Activated effector memory CD4-positive, alpha-beta T cell treated with Interleukin-2 at 50 U/mL for 16 hours (primary cell): ENCODE measurements at places on chromosomes 2 and 18.

GRCh38 chr2:222842491-222843174, 18.2 kb upstream of the ACSL3 start:
- DNase-seq, result no peak

DNA sequence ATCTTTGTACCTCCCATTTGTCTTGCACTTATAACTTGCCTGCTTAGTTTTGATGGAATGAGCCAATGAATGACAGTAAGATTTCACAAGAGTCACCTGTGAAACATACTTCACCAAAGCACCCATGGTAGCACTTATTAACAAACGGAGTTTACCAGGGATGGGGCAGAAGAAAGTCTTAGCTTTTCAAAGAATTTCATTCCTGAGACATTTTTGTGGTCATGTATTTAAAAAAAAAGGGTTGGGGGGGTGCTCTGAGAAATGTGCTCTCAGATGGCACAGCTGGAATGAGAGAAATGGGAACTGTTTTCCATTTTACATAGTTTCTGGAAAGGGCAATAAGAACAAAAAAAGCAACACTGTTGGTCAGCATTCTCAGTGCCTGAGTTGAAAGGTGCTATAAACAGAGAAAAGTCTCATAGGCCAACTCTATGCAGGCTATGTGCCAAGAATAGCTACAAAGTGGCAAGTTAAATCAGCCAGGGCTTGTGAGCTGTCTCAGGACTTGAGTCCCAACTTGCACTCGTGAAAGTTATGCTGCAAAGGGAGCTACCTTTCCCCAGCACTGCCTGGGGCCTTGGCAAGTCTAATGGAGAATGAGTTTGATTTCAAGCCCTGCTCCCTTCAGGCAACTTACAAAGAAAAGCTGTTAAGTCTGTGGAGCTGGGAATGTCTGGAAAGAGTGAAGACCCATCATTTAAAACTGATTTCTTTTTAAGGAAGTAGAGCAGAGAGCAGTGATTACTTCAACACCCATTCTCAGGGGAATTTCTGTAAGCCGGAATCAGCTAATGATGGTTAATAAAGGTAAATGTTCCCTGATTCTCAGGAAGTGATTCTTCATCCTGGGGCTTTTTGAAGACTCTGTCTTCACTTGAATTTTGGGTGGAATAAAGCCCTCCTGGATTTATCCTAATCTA, 170.6 kb downstream of the SLC8A1 start:
- no peak for DNase-seq

DNA sequence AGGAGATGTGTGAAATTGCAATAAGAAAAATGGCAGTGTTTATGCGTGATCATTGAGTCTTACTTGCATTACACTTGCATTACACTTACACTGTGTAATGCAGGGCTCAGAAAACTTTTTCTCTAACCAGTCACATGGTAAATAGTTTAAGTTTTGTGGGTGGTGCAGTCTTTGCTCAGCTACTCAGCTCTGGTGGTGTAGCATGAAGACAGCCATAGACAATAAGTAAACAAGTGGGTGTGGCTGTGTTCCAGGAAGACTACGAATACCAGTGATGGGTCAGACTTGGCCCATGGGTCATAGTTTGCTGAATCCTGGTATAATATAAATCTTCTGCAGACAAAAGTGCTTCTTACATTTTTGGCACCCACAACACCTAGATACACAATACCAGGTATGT, 115.6 kb upstream of the CYP1B1 start:
- DNase-seq, result no peak

DNA sequence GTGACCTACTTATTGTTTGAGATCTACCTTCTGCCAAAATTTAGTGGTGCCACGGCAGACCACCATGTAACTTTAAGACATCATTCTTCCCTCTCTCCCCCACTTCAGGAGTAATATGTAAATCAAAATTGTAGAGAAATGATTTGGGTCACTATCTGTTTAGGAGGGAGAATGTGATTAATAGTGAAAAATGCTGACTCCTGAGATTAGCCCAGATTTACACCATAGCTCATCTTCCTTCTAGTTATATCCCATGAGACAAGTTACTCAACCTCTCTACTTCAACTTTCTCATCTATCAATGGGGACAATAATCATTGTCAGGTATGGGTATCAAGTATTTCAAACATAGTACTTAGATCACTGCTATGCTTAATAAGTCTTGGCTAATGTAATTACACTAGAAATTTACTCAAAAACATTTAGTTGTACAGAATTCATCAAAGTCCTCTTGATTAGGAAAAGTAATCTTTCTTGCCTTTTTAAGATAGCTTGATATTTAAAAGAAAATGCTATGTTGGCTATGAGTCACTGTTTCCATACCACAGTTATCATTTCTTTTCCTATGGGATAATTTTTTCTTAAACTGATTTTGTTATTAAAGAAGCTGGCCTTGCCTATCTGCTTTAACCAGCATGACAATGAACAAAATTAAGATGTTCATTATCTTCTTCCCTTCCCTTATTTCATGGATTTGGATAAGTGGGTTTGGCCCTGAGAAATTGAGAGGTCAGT, 1038.9 kb upstream of the ZEB2 start:
- DNase-seq, result no peak

- DNase-seq, result no peak
Observed at GRCh38 chr18:59820663-59821062, 79.1 kb upstream of the PMAIP1 start.

- DNase-seq, result no peak
Observed at GRCh38 chr18:67510831-67511230, 5.7 kb downstream of the DSEL start.

- DNase-seq, result no peak
Observed at GRCh38 chr2:127407091-127407490, 11.1 kb upstream of the PROC start.

DNA sequence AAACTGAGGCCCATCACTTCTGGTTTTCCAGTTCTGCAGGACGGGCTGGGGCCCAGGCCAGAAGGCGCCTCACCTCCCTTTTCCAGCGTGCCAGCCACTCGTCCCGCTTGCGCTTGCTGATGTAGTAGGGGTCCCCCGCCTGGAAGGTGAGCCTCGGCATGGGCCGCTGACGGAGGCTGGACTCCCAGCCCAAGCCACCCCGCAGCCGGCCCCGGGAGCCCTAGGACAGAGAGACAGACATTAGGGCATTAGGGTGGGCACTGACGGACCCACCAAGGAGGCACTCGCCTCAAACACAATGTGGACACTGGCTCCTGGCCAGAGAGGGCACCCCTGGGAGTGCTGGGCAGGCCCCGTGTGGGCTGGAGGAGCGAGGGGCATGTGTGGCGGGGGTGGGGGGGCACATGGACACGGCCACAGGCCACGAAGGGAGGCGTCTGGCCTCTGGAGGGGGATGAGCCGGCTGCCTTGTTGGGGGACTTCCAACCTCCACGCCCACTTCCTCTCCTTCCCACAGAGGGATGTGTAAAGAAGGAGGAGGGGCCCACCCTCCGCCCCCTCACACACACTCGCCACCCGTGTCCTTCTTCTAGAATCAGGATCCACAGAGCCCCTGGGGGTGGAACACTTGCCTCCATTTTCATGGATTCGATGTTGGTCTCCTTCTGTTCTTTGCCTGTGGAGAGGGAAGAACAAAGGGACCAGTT, 66.7 kb downstream of the DNMT3A start:
- no peak for DNase-seq

GRCh38 chr2:36544638-36545338, 53.2 kb downstream of the FEZ2 start:
- no peak for DNase-seq

DNA sequence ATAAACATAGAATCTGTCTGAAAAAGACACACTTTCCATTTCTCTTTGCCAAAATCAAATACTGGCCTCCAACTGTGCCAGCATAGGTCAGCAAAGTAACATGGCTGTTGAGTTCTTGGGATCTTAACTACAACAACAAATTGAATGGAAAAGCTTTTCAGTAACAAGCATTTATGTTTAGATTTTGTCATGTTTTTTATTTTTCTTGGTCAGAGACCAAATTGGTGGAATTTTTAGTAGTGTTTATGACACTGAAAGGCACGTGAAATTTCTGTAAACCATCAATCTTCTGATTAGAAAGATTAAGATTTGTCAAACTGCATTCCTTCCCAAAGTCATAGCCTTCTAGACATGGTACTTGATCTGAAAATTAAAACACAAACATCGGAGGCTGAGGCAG, 77.6 kb downstream of the PDE1A start:
- no peak for DNase-seq

GRCh38 chr2:64211276-64211921, 67.2 kb upstream of the PELI1 start:
- DNase-seq, result no peak

DNA sequence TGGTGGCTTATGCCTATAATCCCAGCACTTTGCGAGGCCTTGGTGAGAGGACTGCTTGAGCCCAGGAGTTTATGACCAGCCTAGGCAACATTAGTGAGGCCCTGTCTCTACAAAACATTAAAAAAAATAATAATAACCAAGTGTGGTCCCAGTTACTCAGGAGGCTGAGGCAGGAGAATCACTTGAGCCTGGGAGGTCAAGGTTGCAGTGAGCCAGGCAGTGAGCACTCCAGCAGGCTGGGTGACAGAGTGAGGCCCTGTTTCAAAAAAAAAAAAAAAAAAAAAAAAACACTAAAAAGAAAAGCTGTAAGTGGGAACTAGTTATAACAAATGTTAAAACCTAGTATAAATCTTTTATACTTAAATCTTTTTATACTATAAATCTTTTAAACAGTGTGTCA, 146.2 kb upstream of the ITGA4 start:
- no peak for DNase-seq

DNA sequence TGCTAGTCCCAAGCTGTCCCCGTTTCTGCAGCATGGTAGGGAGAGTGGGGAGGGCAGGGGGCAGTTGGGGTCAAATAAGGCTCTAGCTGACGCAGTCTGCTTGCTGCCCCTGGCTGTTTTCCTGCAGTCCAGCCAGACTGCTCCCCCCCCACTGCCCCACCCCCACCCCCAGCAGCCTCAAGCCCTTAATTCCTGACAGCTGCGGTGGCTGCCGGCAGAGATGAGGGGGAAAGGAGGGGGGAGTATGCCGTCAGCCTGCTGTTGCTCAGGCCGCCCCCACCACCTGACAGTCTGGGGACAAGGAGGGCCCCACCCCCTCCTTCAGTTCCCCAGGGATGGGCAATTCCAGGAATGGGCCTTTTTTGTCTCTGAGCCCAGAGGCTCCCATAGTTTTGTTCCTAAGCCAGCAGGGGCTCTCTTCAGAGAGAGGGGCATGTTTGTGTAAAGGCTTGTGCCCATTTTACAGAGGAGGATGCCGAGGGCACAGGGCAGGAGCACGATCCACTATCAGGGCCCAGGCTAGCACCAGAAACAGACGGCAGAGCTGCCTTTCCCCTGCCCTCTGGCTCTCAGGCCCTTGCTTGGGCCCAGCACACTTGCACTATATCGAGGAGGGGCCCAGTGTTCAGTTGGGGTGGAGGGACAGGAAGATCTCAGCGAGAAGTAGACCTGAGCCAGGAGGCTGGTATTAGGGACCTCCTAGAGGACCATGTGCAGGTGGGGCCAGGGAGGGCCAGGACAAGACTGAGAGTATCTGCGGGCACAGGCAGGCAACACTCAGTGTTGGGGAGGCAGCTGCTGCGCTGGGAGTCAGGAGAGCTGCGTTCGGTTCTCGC, 1.5 kb upstream of the WNT10A start:
- no peak for DNase-seq

DNA sequence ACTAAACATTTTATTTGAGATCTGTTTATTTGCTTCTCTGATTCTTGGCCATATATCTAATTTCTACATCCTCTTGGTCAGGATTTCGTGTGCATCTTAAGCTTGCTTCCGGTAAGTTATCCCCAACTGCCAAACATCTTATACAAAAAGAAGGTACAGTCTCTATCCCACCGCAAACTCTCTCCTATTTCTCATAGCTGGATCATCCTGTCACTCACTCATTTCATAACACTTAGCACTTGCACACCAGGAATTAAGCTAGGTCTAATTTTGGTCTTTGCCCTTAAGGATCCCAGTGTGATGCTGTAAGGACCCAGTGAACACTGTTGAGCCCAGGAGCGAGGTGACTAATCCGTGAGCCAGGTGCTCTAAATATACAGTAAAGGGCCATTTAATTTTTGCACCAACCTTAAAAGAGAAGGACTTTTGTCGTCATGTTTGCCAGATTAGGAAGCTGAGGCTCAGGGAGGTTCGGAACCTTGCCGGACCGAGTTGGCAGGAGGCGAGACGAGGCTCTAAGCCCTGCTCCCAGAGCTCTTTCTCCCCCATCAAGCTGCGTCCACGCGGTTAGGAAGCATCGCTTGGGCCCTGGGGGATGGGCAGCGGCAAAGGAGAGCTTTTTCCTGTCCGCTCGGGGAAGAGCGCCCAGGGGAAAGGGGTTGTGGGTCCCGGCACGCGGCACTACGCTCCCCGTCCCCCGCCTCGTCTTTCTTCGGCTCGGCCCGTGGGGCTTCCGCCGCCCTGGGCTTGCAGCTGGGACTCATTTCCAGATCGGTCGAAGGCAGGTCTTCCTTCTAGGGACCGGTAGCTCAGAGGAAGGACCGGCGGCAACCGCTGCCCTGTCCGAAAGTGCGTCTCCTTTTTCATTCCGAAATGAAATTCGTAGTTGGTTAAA, 4.1 kb upstream of the ITPRIPL1 start:
- peak; percentile 14 for DNase-seq

GRCh38 chr18:741931-742512, 29.6 kb upstream of the ENOSF1 start:
- DNase-seq, result no peak

DNA sequence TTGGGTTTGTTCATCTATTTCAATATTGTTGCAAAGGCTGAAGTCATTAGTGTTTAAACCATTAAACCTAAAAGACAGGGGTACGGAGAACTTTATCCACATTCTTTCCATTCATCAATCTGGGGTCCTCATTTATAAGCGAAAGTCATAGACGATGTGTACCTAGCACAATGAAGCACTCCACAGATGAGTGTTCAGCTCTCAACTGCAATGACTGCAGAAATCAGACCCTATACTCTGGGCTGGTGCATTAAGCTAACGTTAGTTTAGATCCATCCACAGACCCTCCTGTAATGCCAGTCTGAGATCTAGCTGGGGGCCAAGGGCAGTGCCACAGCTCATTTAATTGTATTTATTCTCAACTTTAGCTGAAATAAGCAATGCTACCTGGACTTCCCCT, 155.2 kb downstream of the AFF3 start:
- no peak for DNase-seq

DNA sequence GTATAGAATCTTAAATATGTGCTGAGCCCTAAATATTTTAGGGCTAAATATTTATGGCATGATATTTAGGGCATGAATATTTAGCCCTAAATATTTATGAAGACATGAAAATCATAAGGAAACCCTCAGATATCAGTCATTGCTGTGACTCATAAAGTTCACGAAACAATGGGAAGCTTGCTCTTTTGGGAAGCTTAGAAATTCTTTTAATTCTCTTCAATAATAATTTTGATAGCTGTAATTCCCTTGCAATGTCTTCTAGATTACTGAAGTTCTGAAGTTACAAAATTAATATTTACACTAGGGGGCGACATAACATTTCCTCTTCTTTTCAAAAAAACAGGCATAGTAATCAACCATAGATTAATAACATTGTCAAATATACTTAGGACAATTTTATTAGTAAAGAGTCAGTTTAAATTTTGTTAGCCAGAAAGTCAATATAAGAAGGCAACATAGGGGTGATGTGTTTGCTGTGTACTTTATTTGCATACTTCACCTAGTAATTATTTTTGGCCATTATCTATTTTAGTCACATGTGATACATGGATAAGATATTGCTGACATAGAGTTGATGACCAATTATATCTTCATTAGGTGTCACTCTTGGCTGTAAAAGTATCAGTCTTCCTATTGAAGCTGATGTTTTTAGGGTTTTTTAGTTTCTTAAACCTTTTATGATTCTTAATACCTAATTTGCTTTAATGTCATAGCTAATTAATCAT, 13.2 kb downstream of the ZNF804A start:
- DNase-seq, result no peak
